Muscle of leg (tissue), 16 donors: ENCODE measurements at places on chromosomes 7 and 10. TPM values are rescaled to one million over a fixed set of nuclear protein-coding genes. Genes with fewer than 3 reads are reported as not detected.

DNA sequence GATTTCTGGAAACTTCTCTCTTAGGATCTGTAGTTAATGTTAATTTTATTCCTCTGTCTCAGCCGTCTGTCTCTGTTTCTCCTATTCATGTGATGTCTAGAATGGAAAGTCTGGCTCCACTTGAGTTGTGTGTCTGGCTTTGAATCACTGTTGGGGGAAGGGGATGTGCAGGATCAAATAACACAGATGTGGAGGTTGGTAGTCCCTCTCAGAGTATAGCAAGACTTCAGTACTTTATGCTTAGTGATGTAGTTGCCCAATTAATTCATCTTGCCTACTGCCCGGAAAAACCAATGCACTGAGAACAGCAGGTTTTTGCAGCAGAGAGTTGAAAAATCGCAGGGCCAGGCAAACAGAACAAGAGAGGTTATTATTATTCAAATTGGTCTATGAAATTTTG is 79.2 kb downstream of the PHTF2 start:
- peak; percentile 18 for DNase-seq

- DNase-seq = no peak
Observed at GRCh38 chr7:151623766-151624165, 104.1 kb upstream of the RHEB start.

- DNase-seq = no peak
Observed at GRCh38 chr10:102134416-102134815, 1.6 kb downstream of the PPRC1 start.

TEX36 gene
- not detected for polyA plus RNA-seq
